ENCODE measurements at places on chromosomes 3 and 15.

DNA sequence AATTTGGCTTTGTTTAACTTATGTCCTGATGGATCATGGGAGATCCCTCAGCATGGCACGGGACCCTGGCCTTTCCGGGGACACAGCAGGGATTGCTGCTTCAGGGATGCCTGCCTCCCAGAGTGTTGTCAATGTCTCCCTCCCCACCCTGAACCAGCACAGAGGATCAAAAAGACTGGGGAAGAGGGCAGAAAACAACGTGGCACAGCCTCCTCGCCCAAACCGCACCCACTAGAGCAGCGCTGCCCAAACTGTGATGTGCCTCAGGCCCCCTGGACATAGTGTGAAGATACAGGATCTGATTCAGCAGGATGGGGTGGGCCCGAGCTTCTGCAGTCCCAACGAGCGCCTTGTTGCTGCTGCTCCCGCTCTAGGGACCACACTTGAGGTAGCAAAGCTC is 34.5 kb downstream of the SLC6A20 start:
- DNase-seq, result no peak

- DNase-seq, result no peak
These were observed 631.8 kb downstream of the SQOR start for GRCh38 chr15:46266661-46267060.

GRCh38 chr3:96491868-96492267 is 322.5 kb upstream of the EPHA6 start:
- DNase-seq, result no peak

DNA sequence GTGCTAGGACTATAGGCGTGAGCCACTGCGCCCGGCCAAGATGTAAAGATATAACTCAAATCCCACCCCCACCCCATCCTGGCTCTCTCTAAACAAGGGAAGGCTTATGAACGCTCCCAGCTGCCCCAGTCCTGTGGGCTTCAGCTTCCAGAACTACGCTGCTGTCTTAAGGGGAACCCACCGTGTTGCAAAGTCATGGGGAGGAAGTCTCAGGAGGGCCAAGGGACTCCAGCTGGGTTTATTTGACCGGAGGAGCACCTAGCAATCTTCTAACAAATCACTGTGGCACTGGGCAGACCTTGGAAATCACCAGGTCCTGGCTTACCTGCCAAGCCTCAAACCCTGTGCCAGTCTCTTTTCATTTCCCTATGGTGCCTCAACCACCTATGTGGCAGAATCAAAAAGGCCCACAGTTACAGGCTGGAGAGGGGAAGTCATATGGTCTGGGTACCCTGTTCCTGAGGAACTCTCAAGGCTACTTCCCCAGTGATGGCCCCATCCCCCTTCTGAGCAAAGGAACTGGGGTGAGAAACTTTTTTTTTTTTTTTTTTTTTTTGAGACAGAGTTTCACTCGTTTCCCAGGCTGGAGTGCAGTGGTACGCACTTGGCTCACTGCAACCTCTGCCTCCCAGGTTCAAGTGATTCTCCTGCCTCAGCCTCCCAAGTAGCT is 83.4 kb downstream of the RBPMS2 start:
- no peak for DNase-seq

- DNase-seq, result no peak
These were observed 28.3 kb upstream of the LSAMP start for GRCh38 chr3:116473602-116474001.

GRCh38 chr15:84818261-84819131 is 1.3 kb downstream of the ALPK3 start:
- DNase-seq, result no peak

DNA sequence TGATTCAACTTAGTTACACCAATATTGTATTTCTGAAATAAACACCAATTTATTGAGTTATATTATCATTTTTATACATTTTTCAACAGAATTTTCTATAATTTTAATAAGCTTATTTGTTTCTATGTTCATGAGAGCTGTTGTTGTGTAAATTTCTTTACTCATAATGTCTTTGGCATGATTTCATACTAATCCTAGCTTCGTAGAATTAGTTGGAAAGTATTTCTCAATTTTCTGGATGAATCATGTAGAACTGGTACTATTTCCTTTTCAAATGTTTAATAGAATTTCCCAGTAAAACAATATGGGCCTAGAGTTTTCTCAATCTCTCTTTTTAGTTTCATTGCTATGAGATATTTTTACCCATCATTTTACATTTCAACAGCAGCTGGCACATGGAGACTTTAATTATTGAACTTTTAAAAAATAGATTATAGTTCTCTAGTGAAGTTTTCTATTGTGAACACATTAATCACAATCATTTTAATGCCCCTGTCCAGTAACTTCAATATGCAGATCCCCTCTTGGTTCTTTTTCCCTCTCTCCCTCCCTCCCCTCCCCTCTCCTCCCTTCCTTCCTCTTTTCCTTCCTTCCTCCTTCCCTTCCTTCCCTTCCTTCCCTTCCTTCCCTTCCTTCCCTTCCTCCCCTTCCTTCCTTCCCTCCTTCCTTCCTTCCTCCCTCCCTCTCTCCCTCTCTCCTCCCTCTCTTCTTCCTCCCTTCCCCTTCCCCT is 1357.1 kb downstream of the ZPLD1 start:
- no peak for DNase-seq

- no peak for DNase-seq
These were observed 57.1 kb upstream of the EOMES start for GRCh38 chr3:27779176-27779575.

- DNase-seq, result no peak
These were observed 129.6 kb downstream of the CTNNB1 start for GRCh38 chr3:41328926-41329325.

DNA sequence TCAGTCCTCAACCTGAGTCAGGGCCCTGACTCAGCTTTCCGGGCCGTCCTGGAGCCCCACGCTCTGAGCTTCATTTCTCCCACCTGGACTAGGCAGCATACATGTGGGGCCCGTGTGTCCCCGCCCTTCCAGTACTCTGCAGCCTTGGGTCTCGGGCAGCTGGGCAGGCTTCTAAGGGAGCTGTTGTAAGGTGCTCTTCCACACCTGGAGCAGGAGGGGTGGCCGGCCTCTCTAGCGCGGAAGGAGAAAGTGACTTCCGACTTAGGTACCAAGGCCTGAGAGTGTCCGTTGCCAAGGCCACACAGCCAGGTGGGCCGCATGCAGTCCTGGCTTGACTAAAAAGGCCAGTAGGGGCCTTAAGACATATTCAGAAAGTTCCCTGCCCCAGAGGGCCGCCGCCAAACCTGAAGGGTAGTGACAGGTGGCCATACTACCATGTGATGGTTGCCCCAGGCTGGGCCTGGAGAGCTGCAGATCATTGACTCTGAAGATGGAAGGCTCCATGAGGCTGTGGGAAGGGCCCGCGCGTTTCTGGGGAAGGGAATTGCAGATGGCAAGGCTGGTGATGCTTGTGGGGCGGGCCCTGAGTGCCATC is 9.4 kb upstream of the SEMA3B start:
- no peak for DNase-seq

DNA sequence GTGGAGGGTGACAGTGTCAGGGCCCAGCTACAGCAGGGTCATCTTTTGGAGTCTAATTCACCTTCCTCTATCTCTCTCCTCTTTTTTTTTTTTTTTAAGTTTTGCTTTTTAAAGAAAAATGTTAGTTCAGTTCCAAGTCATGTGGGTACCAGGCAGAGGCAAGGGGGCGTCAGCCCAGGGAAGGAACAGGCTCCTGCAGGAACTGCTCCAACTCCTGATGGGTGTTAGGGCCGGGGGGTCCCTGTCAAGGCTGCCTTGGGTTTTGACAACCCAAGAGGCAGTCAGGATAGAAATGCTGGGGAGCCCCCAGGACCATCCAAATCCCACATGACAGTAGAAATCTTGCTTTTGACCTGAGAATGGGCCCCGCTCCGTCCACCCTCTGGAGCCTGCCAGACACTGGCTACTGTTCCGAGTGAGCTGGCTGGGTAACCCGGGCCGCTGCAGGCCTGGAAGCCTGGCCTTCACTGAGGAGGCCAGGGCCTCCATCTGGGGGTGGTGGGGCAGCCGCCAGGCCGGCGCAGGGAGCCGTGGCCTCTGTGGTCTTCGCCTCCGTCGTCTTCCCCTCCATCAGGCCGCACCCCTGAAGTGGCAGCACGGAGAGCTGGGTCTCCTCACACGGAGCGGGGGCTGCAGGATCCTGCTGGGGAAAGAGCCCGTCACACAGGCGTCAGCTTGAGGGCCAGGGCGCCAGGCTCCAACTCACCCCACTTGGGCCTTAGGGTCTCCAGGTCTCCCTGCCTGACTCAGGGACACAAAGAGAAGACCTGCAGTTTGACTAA is 24.2 kb downstream of the RNU5B-1 start:
- DNase-seq, result no peak

DNA sequence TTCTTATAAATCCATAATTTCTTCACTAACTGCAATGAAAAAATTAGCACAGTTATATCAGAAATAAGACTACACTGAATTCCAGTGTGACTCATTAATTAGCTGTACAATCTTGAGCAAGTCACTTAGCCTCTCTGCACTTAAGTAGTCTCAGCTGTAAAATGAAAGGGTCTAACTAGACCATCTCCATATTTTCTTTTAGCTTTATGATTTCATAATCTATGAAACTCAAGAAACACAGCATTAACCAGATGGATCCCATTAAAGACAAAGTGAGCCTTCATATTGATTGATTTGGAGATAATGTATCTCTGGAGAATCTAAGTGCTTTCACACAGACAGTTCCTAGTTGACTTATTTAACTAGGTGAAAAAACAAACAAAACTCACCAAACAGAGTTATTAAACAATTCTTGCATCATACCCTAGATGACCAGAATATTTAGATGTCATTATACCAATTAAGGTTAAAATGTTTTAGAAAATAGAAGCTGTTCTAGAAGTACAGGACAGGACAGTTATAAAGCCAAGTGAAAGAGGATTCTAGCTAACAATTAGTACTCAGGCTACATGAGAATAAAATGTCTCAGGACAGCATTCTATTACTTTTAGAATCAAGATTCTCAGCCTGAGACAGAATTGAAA is 11.2 kb downstream of the CSNK1G1 start:
- DNase-seq, result no peak
